ENCODE measurements at places on chromosomes 6 and 20.

GRCh38 chr6:144305985-144306384 lies 20.9 kb downstream of the UTRN start:
- DNase-seq, result no peak

DNA sequence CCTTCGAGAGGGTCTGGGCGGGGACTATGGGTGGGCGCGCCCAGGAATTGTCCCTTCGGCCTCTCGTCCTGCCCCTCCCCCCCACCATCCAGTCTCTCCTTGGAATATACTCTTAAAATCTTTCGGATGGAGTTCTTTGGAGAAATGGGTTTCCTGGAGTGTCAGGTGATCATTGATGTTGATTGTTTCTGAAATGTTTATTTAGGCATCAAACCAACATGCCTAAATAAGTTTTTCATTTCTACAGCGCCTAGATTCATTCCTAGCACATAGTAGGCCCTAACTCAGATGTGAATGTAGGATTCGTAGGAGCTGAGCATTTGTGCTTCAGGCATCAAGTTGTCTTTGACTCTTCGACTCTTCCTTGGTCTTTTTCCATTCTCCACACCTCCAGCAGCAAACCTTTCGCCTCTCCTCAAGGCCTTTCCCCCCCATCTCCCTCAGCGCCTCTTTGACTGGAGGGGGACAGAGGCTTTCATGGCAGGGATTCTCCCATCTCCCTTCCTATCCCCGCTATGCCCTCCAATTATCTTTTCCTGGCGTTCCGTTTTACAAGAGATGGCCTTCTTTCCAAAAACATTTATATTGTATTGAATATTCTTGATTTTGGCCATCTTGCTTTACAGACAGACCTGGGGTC lies 610 bp downstream of the CASP8AP2 start:
- no peak for DNase-seq

DNA sequence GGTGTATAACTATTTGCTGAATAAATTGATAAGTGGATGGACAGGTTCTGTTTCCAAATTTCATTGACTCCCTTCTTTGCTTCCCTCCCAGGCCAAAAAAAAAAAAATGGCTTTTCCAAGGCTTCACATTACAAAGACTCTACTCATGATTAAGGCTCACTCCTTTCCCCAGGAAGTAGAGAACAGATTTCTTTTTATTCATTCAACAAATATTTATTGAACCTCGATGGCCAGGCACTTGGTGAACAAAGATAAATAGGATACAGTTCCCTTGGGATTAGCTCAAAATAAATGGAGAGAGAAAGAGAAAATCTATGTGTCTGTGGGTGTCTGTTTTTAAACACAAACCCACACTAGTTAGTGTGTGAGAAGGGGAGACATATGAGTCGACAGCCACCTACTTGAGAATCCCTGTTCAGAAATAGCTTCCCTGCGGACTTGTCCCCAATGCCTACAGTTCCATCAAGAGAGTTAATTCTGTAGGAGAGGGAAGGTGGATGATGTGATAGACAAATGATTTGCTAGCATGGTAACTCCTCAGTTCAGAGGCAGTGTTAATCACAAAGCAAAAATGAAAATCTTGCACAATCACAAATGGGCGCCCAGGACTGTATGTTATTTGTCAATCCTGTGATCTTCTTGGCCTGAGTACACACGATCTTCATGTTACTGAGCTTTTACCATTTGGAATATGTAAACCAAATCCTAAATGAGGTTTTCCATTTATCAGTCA lies 20.3 kb downstream of the TRAF3IP2 start:
- DNase-seq, result no peak

DNA sequence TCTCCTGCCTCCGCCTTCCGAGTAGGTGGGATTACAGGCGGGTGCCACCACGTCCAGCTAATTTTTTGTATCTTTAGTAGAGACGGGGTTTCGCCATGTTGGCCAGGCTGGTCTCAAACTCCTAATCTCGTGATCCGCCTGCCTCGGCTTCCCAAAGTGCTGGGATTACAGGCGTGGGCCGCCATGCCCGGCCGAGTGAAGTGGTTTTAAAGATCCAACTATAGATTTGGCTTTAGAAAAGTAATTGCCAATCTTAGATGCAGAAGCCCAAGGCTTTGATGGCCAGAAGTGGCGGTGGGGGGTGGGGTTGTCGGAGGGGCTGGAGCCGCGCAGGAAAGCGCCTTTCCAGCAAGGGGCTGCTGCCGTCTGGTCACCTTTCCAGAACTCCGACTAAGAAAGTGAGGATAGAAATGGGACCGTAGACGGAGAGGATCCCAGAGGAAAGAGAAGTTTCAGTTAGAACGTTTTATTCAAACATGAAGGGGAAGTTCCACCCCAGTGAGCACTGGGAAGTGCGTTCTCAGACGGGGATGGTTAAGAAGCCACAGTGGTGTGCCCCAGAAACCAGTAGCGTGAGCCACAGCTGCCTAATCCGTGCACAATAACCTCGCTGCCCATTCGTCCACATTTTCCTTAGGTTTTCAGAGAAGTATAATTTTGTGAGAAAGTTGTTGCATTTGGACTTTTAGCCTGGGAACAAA lies 69.7 kb downstream of the DLL1 start:
- DNase-seq, result peak; percentile 51

GRCh38 chr6:40532349-40533000 lies 54.7 kb downstream of the LRFN2 start:
- DNase-seq, result peak; percentile 63

GRCh38 chr6:167510648-167511047 lies 185.8 kb downstream of the TTLL2 start:
- DNase-seq, result no peak

- DNase-seq, result no peak
These were observed 17.3 kb upstream of the MICA start for GRCh38 chr6:31386099-31386498.

DNA sequence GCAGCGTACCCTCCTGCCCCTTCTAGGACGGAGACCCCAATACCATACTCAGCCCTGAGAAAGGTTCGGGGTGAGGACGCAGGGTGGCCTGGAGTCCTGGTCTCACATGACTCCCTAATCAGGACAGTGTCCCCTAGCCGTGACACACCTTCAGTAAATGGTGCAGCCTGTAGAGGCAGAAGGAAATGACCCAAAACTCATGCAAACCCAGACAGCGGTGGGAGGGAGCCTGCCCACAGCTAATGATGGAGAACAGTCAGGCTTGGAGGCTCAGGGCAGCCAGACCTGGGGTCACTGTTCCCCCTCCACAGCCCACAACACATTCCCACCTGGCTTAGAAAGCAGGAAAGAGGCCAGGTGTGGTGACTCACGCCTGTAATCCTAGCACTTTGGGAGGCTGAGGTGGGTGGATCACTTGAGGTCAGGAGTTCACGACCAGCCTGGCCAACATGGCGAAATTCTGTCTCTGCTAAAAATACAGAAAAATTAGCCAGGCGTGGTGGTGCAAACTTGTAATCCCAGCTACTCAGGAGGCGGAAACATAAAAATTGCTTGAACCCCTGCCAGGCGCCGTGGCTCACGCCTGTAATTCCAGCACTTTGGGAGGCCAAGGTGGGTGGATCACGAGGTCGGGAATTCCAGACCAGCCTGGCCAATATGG lies 8.8 kb upstream of the HMGA1 start:
- no peak for DNase-seq

DNA sequence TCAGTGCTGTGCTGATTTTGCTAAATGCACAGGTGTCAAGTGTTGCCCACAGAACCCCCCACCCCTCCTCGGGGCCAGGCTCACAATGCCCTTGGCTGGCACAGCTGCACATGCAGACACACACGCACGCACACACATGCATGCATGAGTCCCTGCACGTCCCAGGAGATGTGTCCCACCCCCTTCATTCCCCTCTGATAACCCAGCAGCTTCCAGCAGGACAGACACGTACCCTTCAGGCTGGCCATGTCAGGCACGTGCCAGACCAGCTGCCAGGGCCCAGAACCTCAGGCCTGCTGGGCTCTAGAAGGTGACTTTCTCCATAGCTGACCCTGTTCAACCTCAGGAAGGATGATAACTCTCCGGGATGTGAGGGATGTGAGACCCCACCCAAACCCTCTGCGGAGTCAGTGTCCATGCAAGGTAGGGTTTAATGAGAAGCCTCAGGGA lies 44.4 kb downstream of the MRPL14 start:
- peak; percentile 21 for DNase-seq

- DNase-seq, result no peak
These were observed 7.6 kb downstream of the MYB start for GRCh38 chr6:135188718-135189117.

DNA sequence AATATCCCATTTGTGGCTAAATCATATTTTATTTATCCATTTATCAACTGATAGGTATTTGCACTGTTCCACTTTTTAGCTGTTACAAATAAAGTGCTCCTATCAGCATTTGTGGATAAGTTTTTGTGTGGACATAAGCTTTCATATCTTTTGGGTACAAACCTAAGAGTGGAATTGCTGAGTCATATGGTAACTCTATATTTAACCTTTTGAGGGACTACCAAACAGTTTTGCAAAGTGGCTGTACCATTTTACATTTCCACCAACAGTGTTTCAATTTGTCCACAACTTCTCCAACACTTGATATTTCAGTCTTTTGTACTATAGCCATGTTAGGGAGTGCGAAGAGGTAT lies 23.6 kb upstream of the ECHDC1 start:
- no peak for DNase-seq

DNA sequence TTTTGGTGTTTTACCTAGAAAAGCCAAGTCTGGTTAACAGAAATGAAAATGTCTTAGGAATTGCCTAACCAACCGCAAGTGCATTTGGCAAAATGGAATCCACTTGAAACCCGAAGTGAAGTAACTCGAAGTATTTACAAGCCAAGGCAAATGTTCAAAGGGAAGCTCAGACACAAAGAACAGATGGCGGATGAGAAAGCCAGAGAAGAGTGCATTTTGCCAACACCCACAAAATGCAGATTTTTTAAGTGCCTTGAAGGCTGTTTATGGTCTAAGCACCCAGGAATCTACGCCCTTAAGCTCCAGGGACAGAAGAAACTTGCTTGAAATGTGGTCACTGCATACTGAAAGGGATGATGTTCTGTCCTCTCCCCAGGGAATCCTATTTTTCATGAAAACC lies 70.0 kb upstream of the TBXT start:
- DNase-seq, result no peak
